NCI-H2171 treated with DMSO at 0.1 percent for 48 hours (cell line): ENCODE measurements at places on chromosomes 7 and 10.

- DNase-seq: no peak
Measured at GRCh38 chr7:128378637-128379036, 17.1 kb upstream of the PRRT4 start.

DNA sequence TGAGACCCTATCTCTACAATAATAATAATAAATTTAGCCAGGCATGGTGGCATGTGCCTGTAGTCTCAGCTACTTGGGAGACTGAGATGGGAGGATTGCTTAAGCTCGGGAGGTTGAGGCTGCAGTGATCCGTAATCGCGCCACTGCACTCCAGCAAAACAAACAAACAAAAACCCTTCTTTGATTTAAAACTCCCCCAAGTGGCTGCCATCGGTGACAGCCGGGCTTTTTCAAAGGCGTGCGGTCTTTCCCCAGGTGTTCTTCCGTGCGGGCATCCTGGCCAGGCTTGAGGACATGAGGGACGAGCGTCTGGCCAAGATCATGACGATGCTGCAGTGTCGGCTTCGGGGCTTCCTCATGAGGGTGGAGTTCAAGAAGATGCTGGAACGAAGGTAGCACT lies 1.9 kb upstream of the MYH16 start:
- no peak for DNase-seq

- DNase-seq: no peak
Measured at GRCh38 chr7:156504687-156505545, 135.7 kb upstream of the RNF32 start.

DNA sequence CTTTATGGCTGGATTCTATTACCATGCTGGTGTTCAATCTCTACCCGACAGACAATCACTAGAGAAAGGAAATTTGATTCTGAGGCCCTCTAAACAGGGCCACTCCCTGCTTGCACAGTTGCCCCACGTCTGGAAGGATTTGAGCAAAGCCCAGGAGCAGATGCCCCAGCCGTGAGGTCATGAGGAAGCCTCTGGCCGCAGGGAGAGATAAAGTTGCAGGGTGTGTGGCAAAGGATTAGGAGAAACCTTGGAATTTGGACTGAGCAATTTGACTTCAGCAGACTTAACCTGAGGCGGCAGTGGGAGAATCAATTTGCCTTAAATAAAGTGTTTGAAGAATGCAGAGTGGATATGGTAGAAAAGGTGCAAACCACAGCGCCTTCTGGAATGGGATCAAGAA lies 40.2 kb upstream of the KLF6 start:
- no peak for DNase-seq

DNA sequence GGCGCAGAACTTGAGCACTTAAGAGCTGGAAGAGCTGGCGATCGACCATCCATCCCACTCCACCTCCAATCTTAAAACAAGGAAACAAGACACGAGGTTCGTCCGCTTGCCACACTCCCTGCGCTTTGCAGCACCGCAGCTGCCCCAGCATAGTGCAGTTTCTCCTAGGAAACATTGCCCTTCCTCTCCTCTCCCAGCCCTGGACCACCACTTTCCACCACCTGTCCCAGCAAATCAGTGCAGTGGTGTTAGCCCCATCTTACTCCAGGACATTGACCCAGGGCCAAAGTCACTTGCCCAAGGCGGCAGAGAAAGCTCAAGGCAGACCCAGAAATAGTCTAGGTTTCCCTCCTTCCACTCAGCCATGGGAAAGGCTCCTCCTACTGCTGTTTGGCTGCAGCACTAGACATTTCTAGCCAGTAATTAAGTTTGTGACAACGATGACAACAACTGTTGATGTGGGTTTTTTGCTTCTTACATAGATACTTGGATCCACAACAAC lies 1.5 kb upstream of the PARD3 start:
- DNase-seq: peak; percentile 27

- DNase-seq: peak; percentile 63
Measured at GRCh38 chr7:47945261-47946015, 2.8 kb downstream of the PKD1L1 start.

GRCh38 chr10:2968401-2969058 lies 98.8 kb upstream of the PFKP start:
- no peak for DNase-seq

GRCh38 chr7:128396357-128396756 lies 13.4 kb downstream of the IMPDH1 start:
- DNase-seq: no peak

- DNase-seq: no peak
Measured at GRCh38 chr10:109412353-109412752, 511.0 kb downstream of the XPNPEP1 start.

GRCh38 chr7:84274029-84274638 lies 79.5 kb upstream of the SEMA3A start:
- peak; percentile 42 for DNase-seq

- no peak for DNase-seq
Measured at GRCh38 chr7:132116369-132116768, 459.9 kb downstream of the PLXNA4 start.

DNA sequence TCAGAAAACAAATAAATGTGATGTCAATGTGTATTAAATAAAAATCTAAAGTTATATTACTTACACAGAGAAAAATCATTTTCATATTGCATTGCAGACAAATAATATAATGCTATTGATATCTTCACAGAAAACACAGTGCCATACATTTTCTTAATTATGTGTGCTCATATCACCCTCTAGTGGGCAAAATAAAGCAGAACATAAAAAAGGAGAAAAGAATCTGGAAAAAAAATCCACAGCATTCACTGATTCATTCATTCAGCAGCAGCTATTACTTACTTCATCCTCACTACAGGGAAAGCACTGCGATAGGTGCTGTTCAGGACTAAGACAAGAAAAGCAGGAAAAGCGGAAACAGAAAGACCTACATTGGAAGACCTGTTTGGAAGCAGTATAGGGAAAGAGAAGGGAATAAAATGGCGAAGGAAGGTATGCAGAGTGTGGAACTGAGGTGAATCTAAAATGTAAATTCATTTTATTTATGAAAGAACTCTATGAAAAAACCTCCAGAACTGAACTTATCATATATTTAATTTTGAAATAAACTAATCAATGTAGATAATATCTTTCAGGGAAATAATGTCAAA lies 73.2 kb downstream of the POT1 start:
- DNase-seq: peak; percentile 45

DNA sequence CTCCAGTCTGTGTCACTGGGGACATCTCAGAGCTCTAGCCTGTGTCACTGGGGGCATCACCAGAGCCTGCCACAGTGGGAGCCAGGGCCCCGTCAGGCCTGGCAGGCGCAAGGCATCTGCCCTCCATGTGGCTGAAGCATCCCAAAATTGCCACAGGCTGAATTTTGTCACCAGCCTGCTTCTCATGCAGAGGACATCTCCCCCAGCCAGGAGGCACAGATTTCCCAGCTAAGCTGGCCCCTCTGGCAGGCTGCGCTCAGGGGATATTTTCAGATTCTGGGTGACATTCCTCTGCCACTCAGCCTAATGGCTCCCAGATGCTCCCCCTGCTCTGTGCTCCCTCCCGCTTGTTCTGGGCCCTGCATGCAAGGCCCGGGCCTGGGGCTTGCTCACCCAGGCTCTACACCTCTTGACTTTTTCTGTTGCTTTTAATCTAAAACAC lies 64.6 kb downstream of the COL13A1 start:
- DNase-seq: no peak

DNA sequence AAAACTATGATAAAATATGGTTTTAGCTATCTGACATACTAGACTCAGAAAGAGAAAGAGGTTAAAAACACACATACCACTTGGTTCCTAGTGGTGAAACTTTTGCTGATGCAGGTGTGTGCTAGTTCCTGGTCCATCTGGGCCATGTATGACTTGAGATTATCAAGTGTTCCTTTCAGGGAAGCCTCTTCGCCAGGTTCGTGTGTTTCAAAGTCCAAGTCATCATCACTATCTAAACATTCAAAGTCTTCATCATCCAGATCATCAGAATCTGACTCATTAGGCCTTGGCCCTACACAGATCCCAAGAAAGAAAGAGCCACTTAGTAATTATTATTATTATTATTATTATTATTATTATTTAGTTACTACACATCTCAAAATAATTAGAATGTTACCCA lies 26.4 kb downstream of the NUDT13 start:
- DNase-seq: no peak

GRCh38 chr7:116162992-116163391 lies 47.3 kb upstream of the TES start:
- no peak for DNase-seq

DNA sequence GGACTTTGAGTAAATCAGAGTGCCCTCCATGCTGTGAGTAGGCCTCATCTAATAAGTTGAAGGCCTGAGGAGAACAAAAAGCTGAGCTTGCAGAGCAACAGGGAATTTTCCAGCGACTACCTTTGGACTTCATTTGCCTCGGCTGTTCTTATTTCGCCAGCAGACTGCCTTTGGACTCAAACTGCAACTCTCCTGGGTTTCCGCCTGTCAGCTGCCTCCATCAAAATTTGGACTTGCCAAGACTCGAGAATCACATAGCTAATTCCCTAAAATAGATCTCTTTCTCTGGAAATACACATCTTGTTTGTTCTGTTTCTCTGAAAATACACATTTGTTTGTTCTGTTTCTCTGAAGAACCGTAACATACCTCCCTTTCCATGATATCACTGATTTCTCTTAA lies 93.8 kb downstream of the ITGB8 start:
- no peak for DNase-seq

- no peak for DNase-seq
Measured at GRCh38 chr10:11011984-11012383, 5.7 kb upstream of the CELF2 start.
